ENCODE measurements at places on chromosomes 1 and 21.

DNA sequence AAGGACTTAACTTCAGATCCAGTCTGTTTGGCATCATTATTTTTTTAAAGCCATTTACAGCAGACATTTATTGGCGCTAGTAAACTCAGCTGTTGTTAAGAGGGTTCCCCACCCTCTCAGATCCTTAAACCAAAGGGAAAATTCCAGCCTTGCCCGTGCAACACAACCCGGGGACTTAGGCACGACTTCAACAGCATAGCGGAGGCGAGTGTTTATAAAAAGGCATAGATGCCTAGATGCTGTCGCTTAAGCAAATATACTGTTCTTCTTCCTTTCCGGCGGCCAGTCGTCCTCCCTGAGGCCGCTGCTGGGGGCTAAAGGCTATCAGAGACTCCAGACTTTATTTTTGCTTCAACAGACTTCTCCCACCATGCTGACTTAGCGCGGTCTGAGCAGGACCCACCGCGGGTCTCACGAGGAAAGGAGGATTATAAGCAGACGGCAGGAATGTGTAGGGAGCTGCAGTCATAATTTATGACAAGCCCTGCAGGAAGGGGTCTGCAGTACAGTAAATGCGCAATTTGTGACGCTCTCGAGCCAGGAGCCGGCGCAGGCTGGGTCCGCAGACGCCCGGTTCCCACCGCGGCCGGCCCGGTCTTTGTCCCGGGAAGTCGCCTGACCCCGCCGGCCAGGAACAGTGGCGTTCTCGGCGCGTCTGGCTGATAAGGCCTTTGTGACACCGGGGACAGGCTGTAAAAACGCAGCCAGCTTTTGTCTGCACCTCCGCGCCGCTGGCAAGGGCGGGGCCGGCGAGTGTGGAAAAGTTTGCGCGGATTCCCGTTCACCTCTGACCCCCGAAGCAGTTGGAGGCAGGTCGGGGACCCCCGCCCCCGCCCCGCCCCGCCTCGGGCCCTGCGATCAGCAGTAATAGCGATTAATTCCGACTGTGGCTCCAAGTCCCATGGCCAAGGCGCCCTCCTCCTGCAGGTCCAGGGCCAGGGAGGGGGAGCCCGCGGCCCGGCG, 61.2 kb upstream of the ARHGEF16 start:
- DNase-seq, result no peak

DNA sequence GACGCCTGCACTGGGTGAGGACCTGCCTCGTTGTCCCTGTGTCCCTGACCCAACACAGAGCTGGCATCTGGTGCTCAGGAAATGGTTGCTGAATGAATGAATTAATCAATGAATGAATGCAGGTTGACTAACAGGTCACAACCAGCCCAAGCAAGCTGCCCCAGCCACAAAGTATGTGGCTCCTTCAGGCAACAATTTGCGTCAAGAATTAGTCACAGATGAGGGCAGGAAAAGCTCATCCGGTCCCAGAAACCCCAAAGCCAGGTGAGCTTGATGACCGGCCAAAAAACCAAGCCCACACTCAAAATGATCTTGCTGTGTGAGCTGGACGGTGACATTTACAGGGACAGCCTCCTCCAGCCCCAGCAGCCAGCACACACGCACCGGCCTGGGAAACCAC, 40.6 kb upstream of the GPR153 start:
- DNase-seq, result no peak

DNA sequence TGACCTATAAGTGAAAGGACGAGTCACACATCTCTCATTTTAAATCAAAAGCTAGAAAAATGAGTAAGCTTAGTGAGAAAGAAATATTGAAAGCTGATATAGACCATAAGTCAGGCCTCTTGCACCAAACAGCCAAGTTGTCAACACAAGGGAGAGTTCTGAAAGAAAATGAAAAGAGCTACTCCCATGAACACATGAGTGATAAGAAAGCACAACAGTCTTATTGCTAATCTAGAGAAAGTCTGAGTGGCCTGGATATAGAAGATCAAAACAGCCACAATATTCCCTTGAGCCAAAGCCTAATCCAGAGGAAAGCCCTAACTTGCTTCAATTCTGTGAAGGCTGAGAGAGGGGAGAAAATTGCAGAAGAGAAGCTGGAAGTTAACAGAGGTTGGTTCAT, 175.0 kb downstream of the SMYD3 start:
- no peak for DNase-seq

DNA sequence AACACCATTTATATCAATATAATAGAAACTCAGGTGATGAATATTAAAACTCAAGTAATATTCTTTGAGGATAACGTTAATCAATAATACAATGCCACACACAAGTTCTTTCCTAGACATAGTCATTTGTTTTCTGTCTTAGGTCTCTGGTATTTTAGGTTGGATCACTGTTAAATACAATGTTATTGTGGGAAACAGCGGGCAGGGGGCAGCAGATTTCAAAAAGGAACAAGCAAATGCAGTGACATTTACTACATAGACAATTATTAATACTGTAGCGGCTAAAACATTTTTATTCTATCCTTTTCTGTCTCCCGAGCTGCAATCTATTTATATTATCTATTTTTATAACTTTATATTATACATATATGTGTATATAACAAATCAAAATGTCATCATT, 186.4 kb upstream of the ZNHIT6 start:
- DNase-seq, result no peak

DNA sequence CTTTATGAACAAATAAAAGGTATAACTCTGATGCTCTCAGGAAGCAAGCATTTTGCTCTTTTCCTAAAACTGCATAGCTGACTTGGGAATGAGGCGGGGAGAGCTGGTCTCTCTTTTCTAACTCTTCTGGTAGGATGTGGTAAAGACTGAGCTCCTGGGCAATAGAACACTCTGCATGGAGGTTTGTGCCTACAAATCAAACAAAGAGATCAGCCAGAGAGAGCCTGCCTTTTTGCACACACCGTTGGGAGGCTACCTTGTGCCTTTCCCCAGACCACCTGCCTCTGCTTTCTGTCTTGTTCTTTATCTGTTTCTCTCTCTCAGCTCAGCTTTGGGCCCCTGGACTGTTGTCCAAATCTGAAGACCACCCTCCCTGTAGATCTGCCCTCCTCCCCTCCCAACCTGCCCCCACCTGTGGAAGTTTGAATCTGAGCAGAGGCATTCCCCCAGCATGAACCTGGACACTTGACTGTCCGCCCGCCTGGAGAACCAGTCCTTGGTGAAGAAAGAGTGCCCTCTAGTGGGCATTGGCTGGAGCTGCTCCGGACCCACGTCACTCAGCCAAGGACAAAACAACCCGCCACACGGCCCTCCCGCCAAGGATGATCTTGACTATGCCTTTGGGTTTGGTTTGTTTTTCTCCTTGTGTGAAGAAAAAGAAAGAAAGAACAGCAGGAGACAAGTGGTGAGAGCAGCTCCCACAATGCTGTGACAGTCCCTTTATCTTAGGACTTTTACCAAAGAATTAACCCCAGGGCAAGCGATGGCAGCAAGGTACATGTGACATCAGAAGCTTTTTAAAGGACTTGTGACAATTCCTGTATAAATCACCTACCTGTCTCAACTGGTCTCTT, 228.2 kb downstream of the PBX1 start:
- peak; percentile 46 for DNase-seq

DNA sequence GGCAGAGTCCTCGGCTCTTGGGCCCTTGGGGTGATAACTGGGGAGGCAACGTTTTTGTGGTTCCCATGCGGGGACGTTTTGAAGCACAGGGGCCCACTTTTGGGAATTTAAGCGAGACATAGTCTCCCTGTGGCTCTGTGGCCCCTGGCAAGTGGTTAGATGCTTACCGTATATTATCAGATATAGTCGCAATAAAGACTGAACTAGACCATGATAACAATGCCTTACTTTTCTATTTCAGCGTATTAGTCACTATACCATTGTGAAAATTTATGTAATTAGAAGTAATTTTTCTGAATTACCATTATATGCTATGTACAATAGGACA, 538 bp upstream of the RCAN1 start:
- no peak for DNase-seq

DNA sequence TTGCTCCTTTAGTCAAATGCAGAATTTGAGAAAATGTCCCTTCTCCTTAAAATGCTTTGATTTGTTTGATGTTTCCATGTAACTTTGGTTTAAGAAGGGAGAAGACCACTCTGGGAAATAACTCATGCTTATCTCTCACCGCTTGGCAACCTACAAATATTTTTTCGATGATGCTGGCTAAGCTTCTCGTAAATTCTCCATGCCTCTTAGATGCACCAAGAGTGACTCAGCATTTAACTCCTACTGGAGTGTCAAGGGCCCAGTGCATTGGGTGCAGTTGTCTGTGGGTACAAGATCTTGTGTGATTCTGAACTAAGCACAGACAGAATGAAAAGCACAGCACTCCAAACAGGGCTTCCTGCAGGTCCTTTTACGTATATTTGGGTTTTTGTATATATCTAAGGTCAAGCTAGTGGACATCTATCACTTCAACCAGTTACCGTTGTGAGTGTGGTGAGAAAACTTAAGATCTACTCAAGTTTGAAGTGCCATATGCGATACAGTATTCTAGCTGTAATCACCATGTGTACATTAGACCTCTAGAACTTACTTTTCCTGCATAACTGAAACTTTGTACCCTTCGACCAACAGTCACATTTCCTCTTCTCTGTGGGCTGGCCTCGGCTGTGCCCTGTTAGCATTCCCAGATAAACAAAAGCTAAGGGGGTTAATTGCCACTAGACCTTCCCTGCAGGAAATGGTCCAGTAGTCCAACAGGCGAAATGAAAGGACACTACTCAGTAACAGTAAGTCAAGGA, 55.8 kb downstream of the COL18A1 start:
- DNase-seq, result no peak

- DNase-seq, result no peak
Measured at GRCh38 chr21:40516335-40516734, 330.6 kb downstream of the DSCAM start.

DNA sequence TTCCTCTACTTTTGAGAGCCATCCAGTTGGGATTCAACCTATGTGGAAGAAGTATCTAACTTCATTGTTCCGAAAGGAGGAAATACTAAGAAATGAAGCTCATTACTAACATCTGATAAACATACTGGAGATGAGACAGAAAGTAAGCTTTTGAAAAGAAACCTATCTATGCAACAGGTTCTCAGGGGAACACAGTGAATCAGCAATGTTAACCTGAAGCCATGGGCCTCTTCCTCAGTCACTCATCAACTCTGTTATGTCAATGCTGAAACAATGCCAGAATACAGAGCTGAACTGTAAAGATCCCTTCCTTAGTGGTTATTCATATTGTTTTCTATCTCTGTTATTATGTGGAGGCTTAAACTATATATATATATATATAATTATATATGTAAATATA, 55.5 kb upstream of the ESRRG start:
- no peak for DNase-seq

DNA sequence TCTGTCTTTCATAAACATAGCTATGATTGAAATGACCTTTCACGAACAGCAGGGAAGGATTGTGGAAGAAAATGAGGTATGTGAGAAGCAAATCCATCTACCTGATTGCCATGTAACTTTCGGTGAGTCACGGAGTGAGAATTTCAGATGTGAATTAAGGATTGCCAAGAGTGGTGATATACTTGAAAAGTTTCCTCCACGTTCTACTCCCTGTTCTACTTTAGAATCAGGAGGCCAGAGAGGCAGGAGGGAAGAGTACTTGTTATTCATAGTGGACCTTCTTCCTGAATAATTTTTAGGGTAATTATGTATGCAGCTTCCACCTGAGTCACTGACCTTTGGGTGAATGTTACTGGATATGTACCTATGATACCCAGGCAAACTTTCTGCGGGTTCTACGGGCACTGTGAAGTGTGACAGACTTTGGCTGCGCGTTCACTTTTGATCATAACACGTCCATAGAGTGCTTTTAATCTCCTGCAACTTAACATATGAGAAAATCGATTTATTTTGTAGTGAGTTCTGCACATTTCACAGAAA, 2.6 kb upstream of the KCNE1 start:
- DNase-seq, result no peak

GRCh38 chr1:92743221-92743620, 41.7 kb downstream of the EVI5 start:
- DNase-seq, result no peak
